ENCODE measurements at places on chromosomes 6 and 20.

DNA sequence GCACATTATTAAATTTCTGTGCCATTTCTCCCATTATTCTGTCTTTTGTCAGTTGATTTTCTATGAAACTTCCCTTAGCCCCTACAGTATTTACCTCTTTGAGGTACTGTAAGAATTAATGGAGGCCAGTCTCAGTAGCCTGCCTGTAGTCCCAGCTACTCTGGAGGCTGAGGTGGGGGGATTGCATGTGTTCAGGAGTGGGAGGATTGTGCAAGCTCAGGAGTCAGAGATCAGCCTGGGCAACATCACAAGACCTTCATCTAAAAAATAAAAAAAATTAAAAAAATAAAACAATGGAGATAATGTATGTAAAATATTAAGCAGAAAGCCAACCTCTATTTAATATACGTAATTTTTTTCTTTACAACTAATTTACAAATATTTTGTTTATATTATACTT lies 77.8 kb downstream of the OR2B2 start:
- DNase-seq, result no peak

DNA sequence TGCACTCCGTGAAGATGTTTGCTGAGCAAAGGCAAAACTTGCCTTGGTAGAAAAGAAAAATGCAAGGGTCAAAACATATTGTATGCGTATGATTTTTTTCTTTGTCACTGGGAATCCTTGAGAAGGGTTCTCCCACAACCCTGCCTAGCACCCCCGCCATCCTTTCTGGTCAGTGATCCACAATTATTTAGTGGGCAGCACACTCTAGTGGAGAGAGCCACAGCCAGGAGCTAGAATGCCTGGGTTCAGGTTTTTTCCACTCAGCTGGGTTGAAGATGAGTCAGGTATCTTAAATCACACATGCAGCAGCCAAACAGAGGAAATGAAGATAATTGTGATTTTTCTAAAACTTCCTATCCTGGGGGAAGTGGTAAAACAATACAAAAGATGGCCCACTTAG lies 243.1 kb downstream of the PKHD1 start:
- peak; percentile 13 for DNase-seq

DNA sequence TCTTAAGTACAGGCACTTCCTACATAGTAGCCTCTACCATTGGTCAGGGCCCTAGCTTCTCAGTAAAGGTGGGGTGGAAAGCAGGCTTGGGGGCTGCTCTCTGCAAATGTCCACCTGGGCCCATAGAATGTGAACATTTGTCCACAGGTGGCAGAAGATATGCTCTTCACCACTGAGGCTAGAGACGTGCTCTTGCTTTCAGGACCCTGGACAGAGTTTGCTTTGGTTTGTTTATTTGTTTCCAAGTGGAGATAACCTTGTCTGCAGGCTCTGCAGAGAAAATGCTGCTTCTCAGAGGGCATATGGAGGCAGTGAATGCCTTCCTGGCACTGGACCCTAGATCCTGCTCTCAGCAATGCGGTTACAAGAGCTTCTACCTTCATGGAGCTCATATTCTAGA lies 129.0 kb downstream of the F13A1 start:
- DNase-seq, result no peak

GRCh38 chr6:2998998-2999617 lies 586 bp upstream of the NQO2 start:
- DNase-seq, result peak; percentile 22

GRCh38 chr20:34473262-34473883 lies 42.8 kb upstream of the DYNLRB1 start:
- DNase-seq, result peak; percentile 25

DNA sequence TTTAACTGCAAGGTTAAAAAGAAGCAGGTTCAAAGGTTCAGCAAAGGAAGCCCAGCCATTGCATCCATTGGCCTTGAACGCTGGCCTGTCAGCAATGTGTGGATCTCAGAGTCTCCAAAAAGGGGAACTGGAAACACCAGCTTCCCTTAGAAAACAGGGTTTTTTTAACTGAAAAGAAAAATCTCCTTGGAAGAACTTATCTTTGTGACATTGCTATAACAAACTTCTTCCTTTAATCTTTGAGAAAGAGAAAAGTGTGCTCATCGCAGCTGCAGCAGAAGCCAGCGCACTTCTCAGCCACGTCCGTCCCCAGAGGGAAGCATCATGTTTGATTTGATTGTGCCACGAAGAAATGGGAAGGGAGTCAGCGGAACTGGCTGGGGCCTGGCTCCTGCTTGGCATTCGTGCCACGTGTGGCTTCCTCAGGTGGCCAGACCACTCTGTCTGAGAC lies 215.0 kb downstream of the SYNDIG1 start:
- no peak for DNase-seq
